ENCODE measurements at places on chromosomes 4 and X.

GRCh38 chr4:53908661-53909078 lies 155.7 kb downstream of the CHIC2 start:
- peak; percentile 87 for DNase-seq

DNA sequence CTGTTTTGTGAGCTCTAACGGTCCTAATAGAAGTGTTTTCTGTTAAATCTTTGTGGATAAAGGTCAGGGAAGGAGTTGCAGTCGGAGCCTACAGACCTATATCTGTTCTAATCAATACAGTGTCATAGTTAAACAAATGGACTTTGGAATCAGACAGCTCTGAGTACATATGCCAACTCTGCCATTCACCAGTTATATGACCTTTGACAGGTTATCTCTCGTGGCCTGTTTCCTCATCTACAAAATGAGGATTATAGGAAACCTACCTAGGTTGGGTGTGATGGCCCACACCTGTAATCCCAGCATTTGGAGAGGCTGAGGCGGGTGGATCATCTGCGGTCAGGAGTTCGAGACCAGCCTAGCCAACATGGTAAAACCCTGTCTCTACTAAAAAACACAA lies 89.7 kb downstream of the MID1IP1 start:
- no peak for DNase-seq

GRCh38 chrX:12159799-12160198 lies 21.5 kb downstream of the FRMPD4 start:
- DNase-seq = no peak

DNA sequence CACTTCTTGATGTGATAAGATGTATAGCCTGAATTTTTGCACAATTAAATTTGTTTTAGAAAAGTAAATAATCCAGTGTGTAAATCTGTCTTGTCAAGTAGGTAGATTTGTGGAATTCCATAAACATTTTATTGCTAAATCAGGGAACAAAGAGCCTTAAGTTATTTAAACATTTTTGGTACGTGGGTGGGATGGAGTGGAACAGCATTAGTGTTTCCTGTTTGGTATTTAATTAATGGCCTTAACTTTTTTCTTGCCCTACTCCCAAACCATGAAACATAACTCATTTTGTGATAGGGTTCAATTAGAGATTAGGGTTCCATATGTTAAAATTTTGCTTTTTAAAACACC lies 5.1 kb downstream of the NUDT9 start:
- no peak for DNase-seq

- no peak for DNase-seq
These were observed 17.5 kb downstream of the PRSS12 start for GRCh38 chr4:118335324-118335723.

DNA sequence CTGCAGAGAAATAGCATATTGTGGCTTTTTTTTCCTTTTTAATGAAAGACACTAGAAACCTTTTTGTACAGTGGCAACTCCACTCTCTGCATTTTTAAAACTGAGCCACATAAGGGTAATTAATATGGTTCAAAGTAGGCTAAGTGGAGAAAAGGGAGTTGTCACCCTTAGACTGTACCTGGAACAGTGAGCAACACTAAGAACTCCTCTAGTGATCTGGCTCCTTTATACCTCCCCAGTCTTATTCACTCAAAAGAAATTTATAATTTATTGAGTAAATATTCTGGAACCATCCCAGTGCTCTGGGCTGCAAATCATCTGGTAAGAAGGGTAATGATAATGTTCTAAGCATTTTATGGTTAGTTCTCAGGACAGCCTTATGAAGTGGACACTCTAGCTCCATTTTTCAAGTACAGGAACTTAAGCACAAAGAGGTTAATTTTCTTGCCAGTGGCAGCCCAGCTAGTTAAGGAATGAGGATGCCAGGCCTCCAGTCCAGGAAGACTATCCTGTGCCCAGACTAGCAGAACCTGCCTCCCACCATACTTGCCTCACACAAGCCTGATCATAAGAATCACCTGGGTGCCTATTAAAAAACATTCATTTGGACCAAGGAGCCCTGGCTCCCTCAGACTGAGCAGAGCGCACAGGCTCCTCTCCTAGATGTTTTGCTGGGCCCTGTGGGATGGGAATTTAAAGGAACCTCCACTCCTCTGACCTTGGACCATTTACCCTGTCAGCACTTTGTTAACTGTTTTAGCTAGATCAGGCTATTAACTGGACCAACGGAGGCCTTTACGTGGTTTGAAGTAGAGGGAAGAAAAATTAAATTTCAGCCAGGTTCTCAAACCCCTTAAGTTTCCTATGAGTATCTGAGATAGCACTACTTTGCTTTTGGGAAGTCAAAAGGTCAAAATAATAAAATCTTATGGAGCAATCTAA lies 102.6 kb downstream of the PDE5A start:
- no peak for DNase-seq

- no peak for DNase-seq
These were observed 3.2 kb downstream of the SPP1 start for GRCh38 chr4:87978681-87979080.
